Stimulated activated CD4-positive, alpha-beta T cell treated with anti-CD3 and anti-CD28 coated beads, Interleukin-4, amount 100 ng/mL, for 24 hours (primary cell): ENCODE measurements at places on chromosomes 4 and X.

DNA sequence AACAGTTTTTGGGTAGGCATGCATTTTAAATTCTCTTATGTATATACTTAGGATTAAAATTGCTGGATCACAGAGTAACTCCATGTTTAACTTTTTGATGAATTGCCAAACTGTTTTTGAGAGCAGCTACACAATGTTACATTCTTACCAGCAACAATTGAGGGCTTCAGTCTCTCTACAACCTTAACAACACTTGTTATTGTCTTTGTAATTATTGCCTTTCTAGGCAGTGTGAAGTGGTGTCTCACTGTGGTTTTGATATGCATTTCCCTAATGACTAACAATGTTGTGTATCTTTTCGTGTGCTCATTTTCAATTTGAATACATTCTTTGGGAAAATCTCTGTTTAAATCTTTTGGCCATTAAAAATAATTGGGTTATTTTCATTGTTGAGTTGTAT lies 17.3 kb upstream of the F11 start:
- DNase-seq, result no peak

- DNase-seq, result no peak
Observed at GRCh38 chr4:74157154-74157553, 764 bp upstream of the MTHFD2L start.

DNA sequence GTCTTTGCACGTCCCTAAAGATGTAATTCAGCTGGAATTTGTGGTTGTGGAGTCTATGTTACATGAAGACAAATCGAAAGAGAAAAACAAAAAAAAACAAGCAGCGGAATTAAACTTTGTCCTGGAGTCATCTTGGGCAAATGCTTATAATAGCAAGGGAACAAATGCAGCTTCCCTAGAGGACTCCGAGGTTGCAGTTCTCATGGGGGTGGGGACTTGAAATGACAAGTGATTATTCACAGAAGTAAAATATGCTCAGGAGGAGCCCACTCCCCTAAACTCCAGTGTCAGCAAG lies 362.4 kb downstream of the ARHGAP24 start:
- no peak for DNase-seq

DNA sequence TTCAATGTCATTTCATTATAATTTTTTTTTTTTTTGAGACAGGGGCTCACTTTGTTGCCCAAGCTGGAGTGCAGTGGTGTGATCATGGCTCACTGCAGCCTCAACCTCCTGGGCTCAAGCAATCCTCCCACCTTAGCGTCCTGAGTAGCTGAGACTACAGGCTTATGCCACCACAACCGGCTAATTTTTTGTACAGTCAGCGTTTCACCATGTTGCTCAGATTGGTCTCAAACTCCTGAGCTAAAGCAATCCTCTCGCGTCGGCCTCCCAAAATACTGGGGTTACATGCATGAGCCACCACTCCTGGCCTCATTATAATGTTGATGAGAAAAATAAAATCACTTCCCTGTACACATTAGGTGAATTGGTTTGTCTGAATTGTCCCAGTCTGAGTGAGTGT lies 16.9 kb downstream of the TAF7L start:
- DNase-seq, result no peak

DNA sequence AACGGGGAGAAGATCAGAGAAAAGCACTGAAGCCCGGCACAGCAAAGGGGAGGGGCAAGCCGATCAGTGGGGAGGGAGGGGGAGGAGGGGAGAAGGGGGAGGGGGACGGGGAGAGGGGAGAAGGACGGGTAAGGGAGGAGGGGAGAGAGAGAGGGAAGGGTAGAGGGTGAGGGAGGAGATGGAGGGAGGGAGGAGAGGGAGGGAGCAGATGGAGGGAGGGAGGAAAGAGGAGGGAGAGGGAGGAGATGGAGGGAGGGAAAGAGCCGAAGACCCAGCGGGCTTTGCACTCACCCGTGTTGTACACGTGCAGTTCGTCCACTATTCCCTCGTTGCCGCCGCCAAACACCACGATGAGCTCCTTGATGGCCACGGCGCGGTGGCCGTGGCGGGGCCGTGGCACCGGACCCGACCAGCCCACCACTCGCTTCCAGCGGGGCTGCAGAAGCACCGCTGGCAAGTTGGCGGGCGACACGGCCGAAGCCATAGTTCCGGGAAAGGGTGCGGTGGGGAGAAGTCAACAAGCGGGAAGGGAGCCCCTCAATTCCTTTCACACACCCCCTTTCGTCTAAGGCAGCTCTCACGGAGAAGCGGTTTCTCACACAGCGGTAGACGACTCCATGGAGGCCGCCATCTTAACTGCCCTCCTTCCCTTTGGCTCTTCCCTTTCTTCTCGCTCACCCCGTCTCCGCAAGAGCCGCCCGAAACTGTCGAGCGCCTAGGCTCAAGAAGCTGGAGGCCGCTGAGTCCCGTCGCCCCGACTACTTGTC lies 1.1 kb downstream of the HCFC1 start:
- DNase-seq, result no peak

DNA sequence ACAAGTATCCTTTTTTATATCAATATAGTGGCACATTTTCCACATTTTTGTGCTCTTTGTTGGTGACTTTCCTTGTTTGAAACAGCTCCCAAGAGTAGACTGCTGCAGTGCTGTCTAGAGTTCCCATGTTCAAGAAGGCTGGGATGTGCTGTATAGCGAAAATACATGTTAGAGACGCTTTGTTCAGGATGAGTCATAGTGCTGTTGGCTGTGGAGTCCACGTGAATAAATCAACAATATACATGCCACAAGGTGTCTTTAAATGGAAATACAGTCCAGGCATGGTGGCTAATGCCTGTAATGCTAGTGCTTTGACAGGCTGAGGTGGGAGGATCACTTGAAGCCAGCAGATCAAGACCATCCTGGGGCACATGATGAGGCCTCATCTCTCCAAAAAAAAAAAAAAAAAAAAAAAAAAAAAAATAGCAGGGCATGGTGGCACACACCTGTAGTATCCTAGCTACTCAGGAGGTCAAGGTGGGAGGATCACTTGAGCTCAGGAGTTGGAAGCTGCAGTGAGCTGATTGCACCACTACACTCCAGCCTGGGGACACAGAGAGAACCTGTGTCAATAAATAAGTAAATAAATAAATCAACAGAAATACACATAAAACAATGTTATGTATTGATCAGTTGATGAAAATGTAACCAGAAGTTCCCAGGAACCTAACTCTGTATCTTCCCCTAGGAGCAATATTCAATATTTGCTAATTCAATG lies 256.8 kb upstream of the STS start:
- DNase-seq, result no peak

- no peak for DNase-seq
Observed at GRCh38 chr4:189304167-189304566, 636.5 kb upstream of the FRG1 start.

GRCh38 chr4:149766135-149766534 lies 49.5 kb downstream of the IQCM start:
- no peak for DNase-seq

GRCh38 chr4:53702334-53703266 lies 111.3 kb upstream of the LNX1 start:
- no peak for DNase-seq

- no peak for DNase-seq
Observed at GRCh38 chrX:85140964-85141363, 102.6 kb downstream of the SATL1 start.

GRCh38 chrX:124223524-124223923 lies 108.9 kb upstream of the TEX13D start:
- DNase-seq, result no peak

DNA sequence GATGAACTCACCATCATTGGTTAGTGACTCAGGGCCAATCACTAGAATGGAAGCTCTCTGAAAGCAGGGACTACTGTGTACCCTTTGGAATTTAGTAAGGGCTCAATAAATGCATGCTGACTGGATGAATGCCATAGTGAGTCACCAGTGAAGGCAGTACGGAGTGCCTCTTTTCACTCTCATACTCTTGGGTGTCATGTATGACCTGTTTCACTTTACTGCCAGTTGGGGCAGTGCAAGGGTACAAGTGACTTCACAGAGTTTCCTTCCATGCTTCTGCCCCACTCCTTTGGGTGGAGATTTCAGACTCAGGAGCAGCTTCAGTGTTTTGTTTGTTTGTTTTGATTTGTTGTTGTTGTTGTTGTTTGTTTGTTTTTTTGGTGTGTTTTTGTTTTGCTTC lies 57.7 kb downstream of the SOX3 start:
- DNase-seq, result no peak

GRCh38 chr4:85050736-85051135 lies 84.2 kb upstream of the WDFY3 start:
- DNase-seq, result no peak

- DNase-seq, result no peak
Observed at GRCh38 chr4:185219551-185220344, 10.3 kb downstream of the SNX25 start.

DNA sequence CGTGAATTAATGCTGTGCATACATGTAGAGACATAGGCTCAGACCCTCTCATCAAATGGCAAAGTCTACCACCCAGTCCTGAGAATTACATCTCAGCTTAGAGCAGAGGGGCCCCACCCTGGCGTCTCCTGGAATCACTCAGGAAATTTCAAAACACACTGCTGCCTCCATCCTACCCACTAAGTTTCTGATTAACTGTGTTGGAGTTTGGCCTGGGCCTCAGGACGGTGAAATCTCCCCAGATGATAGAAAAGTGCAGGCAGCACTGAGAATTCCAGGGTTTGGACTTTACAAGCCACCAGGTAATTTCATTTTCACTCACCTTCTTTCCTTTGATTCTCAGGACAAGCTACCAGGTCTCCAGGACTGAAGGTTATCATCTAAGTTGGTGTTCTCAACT lies 3.3 kb upstream of the FAM9C start:
- DNase-seq, result no peak

- no peak for DNase-seq
Observed at GRCh38 chrX:9466736-9467135, 1.9 kb downstream of the TBL1X start.

- no peak for DNase-seq
Observed at GRCh38 chrX:136954930-136955329, 74.4 kb upstream of the RBMX start.

DNA sequence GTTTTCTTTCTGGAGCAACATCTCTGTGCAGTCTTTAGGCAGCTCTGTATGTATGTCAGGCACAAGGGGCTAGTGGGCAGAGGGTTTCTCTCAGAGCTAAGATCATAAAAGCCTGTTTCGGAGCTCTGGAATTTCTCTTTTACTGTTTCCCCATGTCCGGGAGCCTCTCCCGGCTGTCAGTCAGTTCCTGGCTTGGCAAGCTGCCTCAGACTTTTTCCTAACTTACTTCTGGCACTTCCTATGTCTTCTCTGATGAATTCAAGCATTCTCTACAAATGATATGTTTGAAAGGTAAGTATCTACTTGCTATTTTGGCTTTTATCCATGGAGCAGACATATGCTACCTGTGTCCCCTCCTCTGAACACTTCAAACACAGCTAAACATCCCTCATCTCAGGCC lies 129.3 kb upstream of the PGRMC2 start:
- no peak for DNase-seq

GRCh38 chrX:34813618-34814017 lies 129.0 kb upstream of the FAM47B start:
- no peak for DNase-seq

DNA sequence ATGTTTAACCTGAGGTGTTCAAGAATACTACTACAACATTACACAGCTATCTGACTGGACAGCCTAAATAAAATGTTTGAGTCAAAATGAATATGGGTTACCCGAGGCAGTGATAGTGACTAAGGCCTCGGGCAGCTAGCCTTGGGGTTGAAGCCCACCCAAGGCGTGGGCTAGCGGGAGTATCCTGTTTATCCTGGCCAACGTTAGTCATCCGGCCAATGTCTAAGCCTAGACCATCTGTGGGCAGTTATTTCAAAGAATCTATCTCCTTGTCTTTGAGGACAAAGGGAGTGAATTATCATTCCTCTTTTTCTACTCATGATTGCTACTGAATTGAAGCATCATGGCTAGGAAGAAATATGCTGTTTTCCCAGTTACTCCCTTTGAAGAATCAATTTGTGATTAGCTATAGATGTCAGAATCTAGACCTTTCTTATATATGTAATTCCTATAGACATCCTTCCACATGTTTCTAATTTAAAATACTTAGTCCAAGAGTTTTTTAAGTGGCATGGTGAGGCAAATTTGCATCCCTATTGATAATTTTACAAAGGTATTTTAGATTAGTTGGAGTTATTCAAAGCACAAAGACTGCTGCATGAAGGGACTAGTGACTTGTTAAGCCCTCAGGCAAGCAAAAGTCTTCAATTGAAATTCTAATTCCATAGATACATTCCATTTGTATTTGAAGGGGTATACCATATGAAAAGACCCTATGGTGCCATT lies 6.0 kb upstream of the PDGFC start:
- DNase-seq, result no peak

DNA sequence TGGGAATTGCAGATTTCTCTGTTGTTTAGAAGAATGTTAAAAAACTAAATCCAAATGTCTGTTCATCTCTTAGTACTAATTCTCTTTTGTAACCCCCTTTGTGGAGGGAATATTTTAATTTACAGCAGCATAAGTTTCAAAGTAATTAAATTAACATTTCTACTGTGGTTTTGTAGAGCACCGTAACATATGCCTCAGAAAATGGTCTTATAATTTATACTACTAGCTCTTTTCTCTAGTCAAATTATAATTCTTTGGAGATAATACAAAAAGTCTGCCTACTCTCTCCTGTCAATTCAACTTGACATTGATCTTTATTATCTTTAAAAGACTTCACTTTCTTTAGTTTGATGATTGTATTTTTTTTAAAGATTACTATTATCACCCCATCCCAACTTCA lies 759.0 kb downstream of the ADGRL3 start:
- no peak for DNase-seq

- DNase-seq, result no peak
Observed at GRCh38 chr4:25551605-25552004, 104.0 kb upstream of the SLC34A2 start.

GRCh38 chrX:57817302-57817701 lies 93.0 kb downstream of the ZXDA start:
- no peak for DNase-seq

GRCh38 chrX:153818571-153819383 lies 11.6 kb downstream of the PDZD4 start:
- peak; percentile 40 for DNase-seq

DNA sequence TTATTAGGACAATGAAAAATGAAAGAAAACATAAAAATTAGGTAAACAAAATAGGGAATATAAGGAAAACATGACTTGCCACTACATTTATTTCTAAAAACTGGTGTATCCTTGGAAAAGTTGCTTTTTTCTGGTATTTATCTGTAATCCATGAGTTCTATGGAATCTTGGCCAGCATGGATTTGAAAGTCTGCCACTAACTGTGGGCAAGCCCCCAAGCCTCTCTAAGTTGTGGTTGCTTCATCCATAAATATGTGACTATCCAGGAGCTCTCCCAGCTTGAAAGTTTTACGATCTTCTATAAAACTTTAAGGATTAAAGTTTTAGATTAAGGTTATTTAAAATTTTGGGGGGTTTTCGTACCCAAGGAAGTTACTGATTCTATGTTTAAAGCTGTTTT lies 21.8 kb downstream of the RPS6KA3 start:
- DNase-seq, result no peak

GRCh38 chr4:53852343-53852742 lies 212.1 kb downstream of the CHIC2 start:
- DNase-seq, result no peak

- peak; percentile 35 for DNase-seq
Observed at GRCh38 chrX:14095702-14096101, 66.0 kb upstream of the GEMIN8 start.
